ENCODE measurements at places on chromosomes 11 and 22.

DNA sequence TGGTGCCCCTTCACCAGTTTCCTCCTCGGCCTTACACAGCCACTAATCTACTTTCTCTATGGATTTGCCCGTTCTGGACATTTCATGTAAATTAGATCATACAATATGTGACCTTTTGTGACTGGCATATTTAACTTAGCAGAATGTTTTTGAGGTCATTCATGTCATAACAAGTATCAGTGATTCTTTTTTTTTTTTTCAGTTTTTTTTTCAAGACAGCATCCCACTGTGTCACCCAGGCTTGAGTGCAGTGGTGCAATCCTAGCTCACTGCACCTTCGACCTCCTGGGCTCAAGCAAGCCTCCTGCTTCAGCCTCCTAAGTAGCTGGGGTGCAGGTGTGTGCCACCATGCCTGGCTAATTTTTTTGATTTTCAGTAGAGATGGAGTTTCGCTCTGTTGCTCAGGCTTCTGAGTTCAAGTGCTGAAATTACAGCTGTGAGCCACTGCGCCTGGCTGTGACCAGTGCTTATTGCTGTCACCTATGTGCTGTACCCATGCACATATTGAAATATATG, 22.7 kb downstream of the KIAA1671 start:
- DNase-seq = no peak

GRCh38 chr22:50730941-50731661, 6.9 kb upstream of the ACR start:
- DNase-seq = no peak

GRCh38 chr11:76131671-76132631, 74.4 kb downstream of the WNT11 start:
- DNase-seq = peak; percentile 45

GRCh38 chr11:128575174-128575960, 12.0 kb downstream of the ETS1 start:
- no peak for DNase-seq

- DNase-seq = peak; percentile 61
Measured at GRCh38 chr11:44955015-44955738, 4.5 kb upstream of the TP53I11 start.

GRCh38 chr11:61533401-61533800, 24.9 kb downstream of the LRRC10B start:
- no peak for DNase-seq

DNA sequence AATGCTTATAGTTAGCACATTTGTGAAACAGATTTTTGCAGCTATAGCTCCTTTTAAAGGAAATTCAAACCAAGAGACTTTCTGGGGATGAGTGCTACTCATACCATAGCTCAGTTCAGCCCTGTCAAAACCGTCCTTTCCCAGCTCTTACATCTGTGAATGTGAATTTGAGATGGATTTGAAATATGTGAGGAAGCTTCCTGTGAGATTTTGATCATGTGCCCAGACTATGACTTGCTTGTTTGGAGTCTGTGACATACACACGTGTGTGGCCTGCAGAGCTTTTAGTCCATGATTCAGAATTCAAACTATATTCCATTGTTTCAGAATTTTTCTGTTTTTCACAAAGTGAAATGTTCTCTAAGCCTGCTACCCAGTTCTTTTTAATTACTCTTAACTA, 4.4 kb upstream of the MMP1 start:
- DNase-seq = no peak

DNA sequence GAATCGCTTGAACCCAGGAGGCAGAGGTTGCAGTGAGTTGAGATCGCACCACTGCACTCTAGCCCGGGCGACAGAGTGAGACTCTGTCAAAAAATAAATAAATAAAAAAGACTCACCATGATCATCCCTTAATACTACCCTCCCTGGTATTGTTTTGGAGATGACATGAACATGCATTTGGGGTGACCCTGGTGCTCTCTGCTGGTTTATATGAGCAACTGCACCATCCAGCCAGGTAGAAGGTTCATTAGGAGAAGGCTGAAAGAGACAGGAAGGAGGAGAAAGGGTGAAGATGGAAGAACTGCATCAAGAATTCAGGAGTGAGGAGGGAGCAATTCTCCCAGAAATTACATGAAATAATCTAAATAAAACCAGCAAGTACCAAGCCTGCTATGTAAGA, 37.8 kb downstream of the SLC5A1 start:
- DNase-seq = peak; percentile 53

DNA sequence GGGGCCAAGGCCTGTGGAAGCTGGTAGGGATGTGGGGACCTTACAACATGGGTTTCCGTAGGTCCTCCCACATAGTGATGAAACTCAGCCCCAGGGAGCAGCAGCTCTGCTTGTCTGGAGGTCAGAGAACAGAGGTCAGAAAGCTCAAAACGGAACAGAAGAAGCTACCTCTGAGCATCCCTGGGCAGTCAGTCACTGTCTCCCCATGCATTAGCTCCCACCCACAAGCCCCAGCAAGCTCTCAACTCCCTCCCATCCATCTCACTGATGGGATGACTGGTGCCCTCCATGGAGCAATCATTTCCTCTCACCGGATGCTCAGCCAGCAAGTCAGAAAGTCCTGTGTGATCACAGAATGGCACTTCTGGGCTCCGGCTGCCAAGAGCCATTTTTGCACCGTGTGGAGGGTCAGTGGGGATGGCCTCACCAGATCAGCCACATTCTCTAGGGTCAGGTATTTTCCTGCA, 1.9 kb downstream of the TPP1 start:
- no peak for DNase-seq

- DNase-seq = peak; percentile 61
Measured at GRCh38 chr11:74397501-74398243, 561 bp downstream of the PGM2L1 start.

GRCh38 chr11:3894128-3894731, 38.8 kb downstream of the STIM1 start:
- DNase-seq = no peak

- peak; percentile 87 for DNase-seq
Measured at GRCh38 chr11:57277845-57278720, 41.0 kb upstream of the APLNR start.

DNA sequence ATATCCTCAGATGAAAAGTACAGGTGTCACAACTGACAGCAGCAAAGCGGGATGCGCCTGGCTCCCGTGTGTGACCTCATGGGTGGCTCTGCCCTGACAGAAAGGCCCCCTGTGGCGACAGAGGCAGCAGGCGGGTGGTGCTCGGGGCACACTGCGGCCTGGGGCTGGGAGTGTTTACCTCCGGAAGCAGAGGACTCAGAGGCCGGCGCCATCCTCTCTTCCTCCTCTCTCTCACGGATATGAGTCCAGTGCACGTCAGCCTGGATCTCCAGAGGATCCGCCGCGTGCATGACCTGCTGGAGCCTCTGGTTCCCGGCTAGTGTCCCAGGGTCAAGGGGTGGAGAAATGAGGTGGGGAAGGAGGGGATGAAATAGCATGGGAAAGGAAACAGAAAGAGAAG, 53.2 kb upstream of the BID start:
- DNase-seq = no peak

Data from NCI-H82 (cell line).